Activated CD4-positive, alpha-beta T cell treated with anti-CD3 and anti-CD28 coated beads, Interleukin-2, amount 50 U/mL, for 4 hours (primary cell): ENCODE measurements at places on chromosomes 3 and 15.

DNA sequence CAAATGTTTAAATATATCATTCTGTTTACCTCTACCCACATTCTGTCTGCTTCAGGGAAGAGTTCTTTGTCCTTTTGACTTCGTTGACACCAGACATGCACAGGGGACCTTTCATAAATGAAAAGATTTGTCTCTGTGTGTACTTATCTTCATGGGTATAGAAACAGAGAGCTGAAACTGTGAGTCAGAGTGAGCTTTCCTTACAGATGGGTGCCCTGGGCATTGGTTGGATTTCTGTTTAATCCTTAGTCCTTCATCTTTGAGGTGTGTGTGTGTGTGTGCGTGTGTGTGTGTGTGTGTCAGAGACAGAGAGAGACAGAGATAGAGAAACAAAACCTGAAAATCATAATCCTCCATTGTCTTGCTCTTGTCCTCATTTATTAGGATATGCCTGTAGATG is 517.4 kb downstream of the TUSC7 start:
- no peak for DNase-seq

GRCh38 chr3:53104762-53105161 is 25.5 kb downstream of the RFT1 start:
- DNase-seq = no peak

GRCh38 chr3:120441776-120442175 is 9.0 kb downstream of the FSTL1 start:
- no peak for DNase-seq

- no peak for DNase-seq
Measured at GRCh38 chr3:136336329-136337100, 86.4 kb downstream of the PCCB start.

DNA sequence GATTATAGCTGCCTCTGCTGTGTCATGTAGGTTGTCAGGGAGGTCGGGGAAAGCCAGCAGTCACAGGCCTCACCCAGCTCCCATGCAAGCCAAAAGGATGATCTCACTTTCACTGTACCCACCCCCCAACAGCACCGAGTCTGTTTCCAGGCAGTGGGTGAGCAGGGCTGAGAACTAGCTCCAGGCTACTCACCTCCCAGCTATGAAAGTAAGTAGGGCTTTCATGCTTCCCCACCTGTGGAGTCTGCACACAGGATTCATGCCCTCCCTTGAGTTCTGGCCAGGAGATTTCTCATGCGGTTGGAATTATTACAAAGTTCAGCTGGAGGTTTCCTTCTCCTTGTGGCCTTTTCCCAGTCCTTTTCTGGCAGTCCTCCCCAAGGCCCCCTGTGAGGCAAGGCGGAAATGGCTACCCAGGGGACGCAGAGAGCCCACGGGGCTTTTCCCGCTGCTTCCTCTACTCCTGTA is 356.2 kb downstream of the SV2B start:
- no peak for DNase-seq

- no peak for DNase-seq
Measured at GRCh38 chr15:80536716-80537115, 132.5 kb downstream of the ARNT2 start.

DNA sequence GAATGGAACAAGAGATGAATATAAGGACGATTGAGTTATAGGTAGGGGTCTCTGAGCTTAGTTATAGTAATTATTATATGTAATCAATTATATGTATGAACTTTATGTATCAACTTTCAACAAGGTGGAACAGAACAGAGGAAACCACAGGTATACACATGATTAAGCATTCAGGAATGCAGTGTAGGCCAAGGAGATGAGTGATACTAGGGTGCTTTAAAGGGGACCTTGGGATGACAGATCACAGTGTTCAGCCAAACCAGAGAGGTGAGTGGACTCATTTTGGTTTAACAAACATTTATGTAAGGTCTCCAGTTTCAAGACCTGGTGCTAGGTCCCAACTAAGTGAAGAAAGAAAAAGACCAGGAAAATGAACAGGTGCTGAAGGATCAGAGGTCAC is 895.5 kb downstream of the ROBO2 start:
- DNase-seq = no peak

DNA sequence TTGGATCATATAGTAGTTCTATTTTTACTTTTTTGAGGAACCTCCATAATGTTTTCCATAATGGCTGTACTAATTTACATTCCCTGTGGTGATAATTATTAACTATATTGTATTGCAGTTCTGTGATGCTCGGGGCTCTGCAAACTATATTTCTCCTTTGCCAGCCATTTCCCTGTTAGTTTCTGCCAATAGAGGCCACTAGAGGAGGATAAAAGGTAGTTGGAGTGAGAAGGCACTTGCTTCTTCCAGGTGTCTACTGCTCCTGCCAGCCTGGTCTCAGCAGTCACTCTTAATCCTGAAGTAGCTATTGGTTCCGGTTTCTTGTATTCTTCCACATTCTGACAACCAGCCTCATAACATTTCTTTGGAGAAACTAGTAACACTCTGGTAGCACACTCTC is 233.9 kb upstream of the GBE1 start:
- DNase-seq = no peak

DNA sequence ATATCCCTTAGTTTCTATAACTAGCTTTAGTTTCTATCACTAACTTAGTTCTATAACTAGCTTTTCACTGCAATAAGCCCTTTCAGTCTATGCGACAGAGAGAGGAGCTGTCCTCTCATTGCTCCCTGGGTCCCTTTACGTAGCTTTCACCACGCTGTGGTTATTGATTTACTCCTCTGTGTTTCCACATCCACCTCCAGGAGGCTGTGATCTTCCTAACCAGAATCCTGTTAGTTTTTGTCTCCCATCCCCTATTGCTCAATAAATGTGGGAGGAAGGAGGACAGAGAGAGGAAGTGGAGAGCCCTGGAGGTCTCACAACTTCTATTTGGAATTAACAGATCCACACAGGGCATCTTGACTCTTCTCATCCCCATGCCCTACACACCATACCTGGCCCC is 1036.1 kb downstream of the MCTP2 start:
- DNase-seq = no peak

GRCh38 chr15:42184296-42184695 is 23.8 kb downstream of the VPS39 start:
- DNase-seq = no peak

GRCh38 chr3:112512320-112512719 is 13.0 kb upstream of the BTLA start:
- no peak for DNase-seq

GRCh38 chr15:85771271-85771670 is 23.5 kb downstream of the KLHL25 start:
- no peak for DNase-seq

DNA sequence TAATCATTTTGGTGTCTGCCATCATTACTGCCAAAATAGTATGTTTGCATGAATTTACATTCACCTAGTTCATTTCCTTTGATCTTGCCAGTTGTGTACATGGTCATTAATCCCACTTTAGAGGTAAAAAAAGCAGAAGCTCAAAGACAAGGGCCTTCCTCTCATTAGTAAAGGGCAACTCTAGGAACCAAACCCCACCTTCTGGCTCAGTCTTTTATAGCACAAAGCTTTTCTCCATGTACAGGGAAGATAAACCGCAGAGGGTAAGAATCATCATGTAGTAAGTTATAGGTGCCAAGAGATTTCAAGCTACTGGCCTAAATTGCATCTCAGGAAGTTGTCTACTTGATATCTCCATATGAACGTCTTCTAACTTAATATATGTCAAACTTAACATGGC is 19.3 kb upstream of the SPG21 start:
- no peak for DNase-seq

DNA sequence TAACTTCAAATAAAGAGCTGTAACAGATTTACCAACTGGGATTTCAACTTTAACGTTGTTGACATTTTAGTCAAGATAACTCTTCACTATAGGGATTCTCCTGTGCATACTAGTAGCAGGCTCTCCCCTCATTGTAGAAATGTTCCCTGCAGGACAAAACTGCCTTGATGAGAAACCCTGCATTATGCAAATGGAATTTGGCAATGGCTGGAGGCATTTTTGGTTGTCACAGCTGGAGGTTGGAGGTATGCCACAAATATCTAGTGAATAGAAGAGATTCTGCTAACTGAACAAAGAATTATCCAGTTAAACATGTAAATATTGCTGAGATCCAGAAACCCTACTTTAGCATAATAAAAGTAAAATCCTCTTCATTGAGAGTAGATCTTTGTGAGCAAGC is 928.8 kb upstream of the ALCAM start:
- DNase-seq = no peak

DNA sequence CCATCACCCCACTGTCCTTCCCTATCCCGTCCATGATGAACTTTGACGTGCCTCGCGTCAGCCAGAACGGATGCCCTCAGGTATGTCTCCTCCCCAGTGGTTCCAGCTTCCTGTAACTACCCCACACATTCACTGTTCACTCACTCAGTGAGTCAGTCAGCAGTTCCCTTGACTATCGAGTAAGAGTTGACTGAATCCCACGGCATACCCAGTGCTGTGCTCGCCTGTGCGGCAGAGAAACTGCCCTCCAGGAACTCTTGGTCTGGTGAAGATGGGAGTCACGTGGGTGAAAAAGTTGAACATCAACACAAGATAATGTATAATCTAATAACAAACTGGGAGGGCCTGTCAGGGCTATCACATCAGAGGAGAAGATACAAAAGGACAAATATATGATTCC is 36.7 kb downstream of the CCDC33 start:
- DNase-seq = no peak

GRCh38 chr15:38944536-38944935 is 379.9 kb upstream of the RASGRP1 start:
- DNase-seq = no peak

DNA sequence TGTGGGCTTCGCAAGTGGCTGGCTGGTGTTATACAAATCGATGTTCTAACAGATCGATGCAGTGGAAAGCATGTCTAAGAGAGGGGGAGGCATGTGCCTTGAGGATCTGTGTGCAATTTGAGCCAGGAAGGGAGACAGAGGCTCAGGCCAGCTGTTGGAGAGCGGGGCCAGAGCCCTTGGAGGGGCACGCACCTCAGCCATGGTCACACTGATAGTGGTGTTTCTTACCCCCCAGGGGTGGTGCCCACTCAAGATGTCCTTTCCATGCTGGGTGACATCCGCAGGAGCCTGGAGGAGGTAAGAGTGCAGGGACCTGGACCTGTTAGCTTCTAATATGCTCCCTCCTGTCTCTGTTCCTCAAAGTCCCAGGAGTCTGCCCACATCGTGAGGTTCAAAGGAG is 3.8 kb upstream of the ABTB1 start:
- DNase-seq = no peak

DNA sequence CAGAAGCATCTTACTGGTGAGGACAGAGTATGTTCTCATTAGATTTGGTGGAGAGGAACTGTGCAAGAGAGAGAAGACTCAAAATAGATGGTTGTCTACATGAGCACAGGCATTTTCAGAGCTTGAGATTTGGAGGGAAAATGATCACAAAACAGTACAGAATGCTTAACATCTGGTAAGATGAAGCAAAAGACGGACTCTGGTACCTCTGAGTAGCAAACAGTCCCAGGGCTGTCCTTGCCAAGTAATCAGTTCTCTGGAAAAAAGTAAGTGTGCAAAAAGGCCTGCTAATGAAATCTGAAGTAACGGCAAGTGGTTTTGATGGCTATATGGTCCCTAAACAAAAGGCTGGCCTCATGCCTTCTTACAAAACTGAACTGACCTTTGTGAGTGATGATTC is 414.2 kb downstream of the CNTN4 start:
- DNase-seq = no peak

GRCh38 chr3:140842984-140843649 is 98.5 kb upstream of the SLC25A36 start:
- DNase-seq = no peak

- DNase-seq = no peak
Measured at GRCh38 chr3:111667170-111667569, 72.0 kb upstream of the ZBED2 start.

GRCh38 chr3:52483577-52484381 is 11.4 kb upstream of the STAB1 start:
- DNase-seq = no peak

DNA sequence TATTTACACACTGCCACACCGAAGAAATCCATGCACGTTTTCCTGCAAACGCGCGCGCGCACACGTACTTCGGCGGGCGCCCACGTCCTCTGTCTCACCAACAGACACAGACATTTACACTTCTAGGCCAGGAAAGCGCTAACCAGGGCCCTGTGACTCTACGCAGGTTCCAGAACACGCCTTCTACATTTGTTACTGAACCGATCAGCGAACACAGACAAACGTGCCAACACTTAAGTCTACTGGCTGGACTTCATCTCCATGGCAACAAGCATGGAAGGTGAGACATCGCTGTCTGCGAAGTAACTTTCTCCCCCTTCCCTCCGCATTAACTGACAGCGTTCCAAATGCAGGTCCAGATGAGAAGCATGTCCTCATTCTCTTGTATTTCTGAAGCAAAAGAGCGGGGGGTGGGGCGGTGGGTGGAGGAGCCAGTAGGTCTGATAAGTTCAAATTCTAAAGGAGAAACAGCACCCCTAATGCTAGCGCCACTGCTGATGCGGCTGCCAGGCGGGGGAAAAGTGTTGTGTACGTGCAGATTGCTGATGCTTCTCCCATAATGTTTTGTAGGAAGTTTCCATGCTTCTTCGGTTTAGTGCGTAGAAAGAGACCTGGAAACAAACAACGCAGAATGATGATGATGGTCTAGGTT is at the start of gene CTXN2:
TSS of gene CTXN2 (plus strand) at position 92 of the 652 bp plus-strand sequence. CDS start 9,636 bp downstream, outside the sequence.
- no peak for DNase-seq

DNA sequence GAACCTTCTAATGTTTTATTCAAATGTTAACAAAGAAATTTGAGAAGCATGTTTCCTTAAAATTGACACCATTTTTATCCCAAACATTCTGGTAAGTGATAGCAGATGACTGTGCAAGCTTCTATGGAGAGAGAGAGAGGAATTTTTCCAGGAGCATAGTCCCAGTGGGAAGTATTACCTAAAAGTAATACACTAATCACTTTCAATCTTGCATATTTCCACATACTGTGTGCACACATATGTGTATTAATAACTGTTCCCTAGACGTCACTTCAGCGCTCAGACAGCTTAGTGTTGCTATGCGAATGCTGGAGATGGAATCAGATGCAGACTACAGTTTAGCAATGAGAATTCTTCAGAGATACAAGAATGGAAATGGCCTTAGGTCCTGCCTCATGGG is 424.3 kb upstream of the TPRG1 start:
- no peak for DNase-seq

GRCh38 chr3:184382326-184383032 is 2.6 kb downstream of the CHRD start:
- no peak for DNase-seq

GRCh38 chr3:183701744-183702143 is 4.1 kb downstream of the YEATS2 start:
- DNase-seq = no peak

GRCh38 chr3:61078048-61078752 is 173.1 kb downstream of the FHIT start:
- no peak for DNase-seq

GRCh38 chr15:83720468-83720867 is 66.5 kb downstream of the ADAMTSL3 start:
- DNase-seq = no peak
